ENCODE measurements at places on chromosomes 4 and X.

DNA sequence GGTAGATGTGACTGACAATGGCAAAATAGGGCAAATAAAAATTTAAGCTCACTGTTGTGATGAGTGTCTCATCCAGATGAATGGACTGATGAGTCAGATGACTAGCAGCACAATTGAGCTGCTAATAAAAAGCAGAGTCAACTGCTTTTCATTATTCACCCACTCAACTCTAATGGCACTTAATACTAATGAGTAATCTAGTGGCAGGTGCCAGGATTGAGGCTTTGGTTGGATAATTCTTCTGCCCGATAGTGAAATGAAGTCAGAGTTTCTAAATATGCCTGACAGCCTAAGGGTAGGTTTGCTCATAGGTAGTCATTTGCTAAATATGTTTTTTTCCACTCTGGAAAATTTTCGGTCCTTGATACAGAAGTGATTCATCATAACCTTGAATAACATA lies 10.4 kb downstream of the OGT start:
- DNase-seq, result no peak

DNA sequence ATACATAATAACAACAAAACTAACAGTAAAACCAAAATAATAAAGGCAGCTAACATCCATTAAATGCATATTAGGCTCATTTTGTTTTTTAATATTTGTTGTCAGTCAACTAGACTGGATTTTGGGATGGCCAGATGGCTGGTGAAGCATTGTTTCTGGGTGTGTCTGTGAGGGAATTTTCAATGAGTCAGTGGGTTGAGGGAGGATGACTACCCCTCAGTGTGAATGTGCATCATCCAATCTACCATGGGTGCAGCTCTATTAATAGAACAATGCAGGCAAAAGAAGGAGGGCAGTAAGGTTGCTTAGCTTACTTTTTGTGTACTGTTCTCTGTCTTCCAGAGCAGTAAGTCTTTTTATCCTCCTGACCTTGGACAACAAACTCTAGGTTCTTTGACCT lies 484.2 kb upstream of the HS3ST1 start:
- no peak for DNase-seq

- DNase-seq, result no peak
These were observed 11.7 kb downstream of the MORF4L2 start for GRCh38 chrX:103674531-103675454.

- no peak for DNase-seq
These were observed 3.0 kb downstream of the ABCE1 start for GRCh38 chr4:145101091-145101490.

GRCh38 chr4:38411981-38412536 lies 251.9 kb upstream of the KLF3 start:
- DNase-seq, result no peak

GRCh38 chr4:173146456-173146855 lies 22.2 kb upstream of the GALNT7 start:
- DNase-seq, result no peak

- DNase-seq, result no peak
These were observed 86.5 kb downstream of the HCCS start for GRCh38 chrX:11197671-11198070.

- no peak for DNase-seq
These were observed 56.6 kb upstream of the MXD4 start for GRCh38 chr4:2318476-2318875.

DNA sequence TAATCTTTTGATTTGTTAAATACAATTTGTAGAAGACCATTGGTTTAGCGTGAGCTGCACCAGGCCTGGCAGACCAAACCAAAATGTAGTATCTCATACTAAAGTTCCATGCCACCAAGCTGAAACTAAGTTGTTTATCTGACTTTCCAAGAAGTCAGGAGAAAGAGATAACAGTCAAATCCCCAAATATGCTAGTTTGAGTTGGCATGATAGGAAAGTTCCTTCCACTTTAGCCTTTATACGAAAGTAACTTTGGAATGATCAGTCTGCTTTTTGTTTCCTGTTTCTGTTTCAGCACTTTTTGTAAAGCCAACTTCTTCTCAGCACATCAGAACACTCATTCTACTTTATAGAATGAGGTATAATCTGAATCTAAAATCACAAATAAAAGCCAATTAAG lies 449.2 kb downstream of the GRXCR1 start:
- no peak for DNase-seq

DNA sequence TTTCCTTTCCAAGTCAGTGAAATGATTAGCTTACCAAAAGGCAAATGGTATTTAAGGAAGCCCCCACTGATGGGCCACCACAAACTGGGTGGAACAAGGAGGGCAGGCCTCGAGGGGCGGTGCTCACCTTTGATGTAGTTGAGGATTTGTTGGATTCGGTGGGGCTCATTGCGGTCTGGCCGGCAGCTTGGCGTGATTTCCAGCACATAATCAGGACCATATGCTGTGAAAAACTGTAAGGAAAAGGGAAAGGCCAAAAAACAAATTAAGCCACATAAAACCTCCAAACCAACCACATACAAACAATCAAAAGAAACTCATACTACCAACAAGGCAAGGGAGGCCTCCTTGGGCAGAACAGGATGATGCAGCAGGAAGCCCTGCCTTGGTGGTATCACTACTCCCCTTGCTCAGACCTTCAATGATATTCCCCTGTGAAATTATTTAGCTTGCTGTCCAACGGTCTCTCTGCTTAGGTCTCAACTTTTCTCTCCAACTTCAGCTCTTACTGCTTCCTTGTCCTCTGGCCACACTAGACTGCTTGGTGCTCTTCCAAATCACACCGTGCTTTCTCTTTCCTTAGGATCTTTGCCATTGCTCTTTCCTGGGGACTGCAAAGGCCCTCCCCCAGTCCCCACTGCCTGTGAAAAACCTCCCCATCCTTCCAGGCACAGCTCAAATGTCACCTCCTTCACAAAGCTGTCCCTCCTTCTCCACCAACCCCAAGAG lies 46.1 kb upstream of the CITED1 start:
- DNase-seq, result no peak

GRCh38 chr4:56971383-56971782 lies 6.0 kb downstream of the NOA1 start:
- no peak for DNase-seq

GRCh38 chr4:90580326-90580725 lies 453.1 kb downstream of the CCSER1 start:
- no peak for DNase-seq

DNA sequence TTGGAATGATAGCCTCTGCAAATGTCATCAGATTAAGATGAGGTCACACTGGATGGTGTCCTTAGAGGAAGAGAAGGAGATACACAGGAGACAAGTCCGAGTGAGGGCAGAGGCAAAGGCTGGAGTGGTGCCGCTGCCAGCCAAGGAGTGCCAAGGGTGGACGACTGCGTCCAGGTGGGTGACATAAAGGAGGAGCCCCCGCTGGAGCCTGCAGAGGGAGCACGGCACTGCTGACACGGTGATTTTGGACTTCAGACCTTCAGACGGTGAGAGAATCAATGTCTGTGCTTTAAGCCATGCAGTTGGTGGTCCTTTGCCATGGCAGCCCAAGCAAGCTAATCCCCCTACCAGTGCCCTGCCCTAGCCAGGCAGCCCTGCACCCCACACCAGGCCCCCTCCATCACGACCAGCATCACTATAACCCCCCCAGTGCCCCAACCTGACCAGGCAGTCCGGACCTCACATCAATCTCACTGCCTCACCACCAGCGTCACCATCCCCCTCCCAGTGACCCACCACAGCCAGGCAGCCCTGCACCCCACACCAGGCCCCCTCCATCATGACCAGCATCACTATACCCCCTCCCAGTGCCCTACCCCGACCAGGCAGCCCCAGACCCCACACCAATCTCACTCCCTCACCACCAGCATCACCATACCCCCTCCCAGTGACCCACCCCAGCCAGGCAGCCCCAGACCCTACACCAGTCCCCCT lies 130.0 kb downstream of the HMX1 start:
- no peak for DNase-seq

DNA sequence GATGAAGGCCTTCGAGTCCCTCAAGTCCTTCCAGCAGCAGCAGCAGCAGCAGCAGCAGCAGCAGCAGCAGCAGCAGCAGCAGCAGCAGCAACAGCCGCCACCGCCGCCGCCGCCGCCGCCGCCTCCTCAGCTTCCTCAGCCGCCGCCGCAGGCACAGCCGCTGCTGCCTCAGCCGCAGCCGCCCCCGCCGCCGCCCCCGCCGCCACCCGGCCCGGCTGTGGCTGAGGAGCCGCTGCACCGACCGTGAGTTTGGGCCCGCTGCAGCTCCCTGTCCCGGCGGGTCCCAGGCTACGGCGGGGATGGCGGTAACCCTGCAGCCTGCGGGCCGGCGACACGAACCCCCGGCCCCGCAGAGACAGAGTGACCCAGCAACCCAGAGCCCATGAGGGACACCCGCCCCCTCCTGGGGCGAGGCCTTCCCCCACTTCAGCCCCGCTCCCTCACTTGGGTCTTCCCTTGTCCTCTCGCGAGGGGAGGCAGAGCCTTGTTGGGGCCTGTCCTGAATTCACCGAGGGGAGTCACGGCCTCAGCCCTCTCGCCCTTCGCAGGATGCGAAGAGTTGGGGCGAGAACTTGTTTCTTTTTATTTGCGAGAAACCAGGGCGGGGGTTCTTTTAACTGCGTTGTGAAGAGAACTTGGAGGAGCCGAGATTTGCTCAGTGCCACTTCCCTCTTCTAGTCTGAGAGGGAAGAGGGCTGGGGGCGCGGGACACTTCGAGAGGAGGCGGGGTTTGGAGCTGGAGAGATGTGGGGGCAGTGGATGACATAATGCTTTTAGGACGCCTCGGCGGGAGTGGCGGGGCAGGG lies 568 bp downstream of the HTT start:
- no peak for DNase-seq

DNA sequence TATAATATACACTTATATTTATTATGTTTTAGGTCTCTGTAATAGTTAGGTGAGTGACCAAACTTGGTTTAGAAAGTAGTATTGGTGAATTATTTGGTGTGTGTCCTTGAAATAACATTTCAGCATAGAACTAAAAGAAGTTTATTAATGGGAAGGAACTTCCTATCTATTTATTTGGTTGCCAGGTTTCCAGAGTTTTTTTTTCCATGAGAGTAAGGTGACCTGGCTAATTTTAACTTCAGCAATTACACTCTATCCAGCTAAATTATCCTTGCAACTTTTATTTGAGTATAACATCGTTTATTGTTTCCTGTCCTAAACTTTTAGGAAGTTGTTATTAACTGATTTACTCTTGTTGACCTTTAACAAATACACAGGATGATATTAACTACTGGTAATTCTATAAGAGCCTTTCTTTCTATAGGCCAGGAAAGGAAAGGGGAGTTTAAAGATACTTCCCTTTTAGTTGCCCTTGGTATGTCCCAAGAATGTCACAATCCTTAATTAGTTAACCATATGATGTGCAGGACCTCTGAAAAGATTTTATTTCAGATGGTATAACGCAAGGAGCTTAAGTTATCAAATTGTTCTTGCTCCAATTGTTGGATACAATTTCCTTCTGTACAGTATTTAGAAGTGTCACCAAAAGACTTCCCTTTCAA lies 18.9 kb downstream of the PRDM8 start:
- no peak for DNase-seq

DNA sequence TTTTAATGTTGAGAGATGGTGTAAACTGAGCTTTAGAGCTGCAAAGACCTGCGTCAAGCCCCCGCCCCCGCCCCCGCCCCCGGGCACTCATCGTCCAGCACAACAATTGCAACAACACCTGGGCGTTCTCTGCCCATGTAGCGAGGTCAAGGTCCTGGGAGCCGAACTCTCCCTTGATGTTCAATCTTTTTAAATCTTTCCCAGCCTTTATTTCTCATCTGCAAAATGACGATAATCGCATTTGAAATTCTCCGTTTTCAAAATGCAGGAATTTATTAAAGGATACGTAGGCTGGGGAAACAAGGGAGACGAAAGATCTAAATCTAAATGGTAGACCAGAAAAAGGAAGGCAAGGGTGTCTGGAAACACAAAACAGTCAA lies 648 bp upstream of the MSMO1 start:
- peak; percentile 39 for DNase-seq

DNA sequence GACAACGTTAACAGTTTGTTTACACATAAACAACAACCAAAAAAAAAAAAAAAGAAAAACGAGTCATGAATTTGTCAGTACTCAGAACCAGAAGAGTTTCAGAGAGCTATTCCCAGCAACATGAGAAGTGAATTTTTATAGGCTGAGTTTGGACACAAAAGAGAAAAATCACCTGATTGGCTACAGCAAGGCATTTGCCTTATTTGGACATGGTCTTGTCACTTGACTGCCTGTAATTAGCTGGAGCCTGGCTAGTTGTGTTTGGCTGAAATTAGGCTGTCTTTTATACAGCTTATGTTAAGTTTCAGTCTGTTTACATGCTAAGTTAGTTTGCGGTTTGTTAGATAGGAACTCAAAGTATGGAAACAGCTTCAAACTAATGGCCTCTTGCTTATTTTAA lies 880 bp upstream of the TEX13A start:
- no peak for DNase-seq

GRCh38 chrX:25020391-25020904 lies 4.7 kb upstream of the ARX start:
- no peak for DNase-seq

- DNase-seq, result no peak
These were observed 46.5 kb downstream of the MAGEA1 start for GRCh38 chrX:153225438-153226098.

DNA sequence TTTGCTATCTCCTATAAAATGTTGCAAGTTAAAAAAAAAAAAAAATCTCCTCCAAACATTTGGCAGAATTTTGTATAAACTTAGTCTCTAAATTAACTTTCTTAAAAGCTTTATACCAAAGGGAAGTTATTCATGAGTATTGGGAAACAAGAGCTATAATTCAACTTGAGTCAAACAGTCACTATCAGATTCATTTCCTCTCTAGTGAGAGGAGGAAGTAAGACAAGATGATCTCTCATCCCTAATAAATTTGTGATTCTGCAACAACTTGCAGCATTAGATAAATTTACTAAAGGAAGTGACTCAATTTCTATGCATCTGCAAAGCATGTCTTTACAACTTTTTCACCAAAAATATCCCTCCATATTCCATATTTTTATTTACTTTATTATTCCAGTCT lies 135.4 kb upstream of the GNPDA2 start:
- no peak for DNase-seq

DNA sequence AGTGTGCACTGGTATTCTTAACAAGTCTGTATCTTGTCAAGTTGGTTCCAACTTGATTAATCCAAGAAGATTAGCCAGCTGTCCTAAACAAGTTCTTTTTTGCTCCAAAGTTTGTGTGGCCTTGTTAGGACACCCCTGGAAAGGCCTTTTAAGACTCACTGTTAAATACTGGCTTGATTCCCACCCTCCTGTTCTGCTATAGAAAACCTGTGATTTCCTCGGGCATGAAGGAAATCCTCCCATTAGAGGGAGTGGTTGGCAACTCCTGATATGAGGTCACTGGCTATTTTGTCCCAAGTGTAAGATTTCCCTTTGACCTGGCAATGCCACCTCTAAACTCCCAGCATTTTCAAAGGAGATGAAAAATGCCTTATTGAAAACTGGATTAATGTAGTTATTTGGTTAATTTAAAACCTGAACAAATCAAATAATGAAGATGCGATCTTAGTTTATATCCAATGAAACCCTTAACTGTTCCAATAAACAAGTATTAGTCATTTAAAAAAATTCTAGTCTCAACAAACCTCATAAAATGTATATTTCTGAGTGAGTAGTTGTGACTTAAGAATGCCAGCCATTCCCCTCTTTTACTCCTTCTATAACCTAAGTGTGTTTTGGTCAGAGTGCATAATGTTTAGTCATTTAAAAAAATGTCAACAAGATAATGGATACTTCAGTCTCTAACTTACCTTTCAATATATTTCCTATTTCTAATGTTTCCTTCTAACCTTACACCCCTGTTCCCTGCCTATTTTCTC lies 94.4 kb downstream of the NPNT start:
- DNase-seq, result no peak

- DNase-seq, result no peak
These were observed 97.0 kb upstream of the DGKK start for GRCh38 chrX:50567636-50568035.
